Mesenteric fat pad (tissue), 1 donor: ENCODE measurements at places on chromosomes 5 and 9. TPM values are rescaled to one million over a fixed set of nuclear protein-coding genes. Genes with fewer than 3 reads are reported as not detected.

FGF10 gene
- 24.0 TPM for total RNA-seq

GABBR2 gene
- not detected for total RNA-seq

SLC6A3 gene
- total RNA-seq = not detected

DNA sequence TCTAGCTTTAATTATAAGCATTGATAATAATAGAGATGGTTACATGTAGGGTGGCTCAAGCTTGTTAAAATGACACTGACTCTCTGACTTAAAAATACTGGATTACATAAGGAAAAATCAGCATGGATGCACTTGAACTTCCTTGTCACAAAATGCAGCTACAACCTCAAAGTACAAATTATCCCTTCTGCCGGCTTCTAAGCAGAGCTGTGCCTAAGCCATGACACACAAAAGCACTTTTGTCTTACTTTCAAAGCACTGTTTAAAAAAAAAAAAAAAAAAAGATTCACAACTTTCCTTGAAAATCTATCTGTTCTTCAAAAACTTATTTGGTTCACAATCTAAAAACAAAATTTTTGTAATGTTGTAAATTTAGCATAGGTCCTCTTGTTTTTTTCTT is 36.4 kb upstream of the ZFAND5 start:
- DNase-seq = no peak

DNA sequence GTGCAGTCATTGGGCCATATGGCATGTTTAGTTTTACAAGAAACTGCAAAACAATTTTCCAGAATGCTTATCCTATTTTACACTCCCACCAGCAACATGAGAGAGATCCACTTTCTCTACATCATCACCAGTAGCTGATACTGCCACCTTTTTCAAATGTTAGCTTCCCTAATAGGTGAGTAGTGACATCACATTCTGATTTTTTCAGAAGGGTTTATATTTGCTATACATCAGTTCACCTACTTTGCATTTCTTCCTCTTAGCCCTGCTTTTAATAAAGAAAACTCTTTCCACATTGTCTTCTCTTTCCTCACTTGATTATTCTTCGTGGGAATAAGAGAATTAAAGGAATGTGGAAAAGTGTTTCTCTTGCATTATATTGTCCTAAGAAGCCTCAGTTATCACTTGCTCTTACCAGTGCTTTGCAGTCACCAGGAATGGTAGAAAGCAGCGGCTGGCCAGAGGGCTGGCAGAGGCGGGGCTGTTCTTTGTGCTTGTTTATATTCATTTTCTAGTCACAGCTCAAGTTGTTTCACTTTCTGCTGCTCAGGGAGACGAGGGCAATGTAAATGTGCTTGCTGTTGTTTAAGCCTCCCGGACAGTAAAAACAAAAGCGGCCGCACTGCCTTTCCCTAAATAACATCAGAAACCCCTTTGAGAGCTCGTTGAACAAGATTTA is 164.8 kb downstream of the HSD17B3 start:
- DNase-seq = no peak

DNA sequence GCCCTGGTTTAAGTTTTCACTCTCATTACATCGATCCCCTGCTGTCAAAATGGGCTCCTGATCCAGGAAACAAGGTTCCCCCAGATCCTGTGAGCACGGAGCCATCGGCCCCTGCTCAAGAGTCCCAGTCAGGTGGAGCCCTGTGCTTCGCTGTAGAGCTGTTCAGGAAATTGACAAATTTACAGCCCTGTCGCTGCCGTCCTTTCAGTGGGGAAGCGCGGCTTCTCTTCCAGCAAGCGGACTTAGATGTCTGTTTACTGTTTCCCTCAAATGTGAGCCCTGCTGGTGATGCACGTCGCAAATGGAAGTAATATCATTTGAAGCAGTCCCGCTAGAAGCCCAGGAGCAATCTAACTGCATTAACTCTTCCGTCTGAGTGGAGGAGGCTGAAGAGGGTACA is 760.9 kb upstream of the WWC1 start:
- no peak for DNase-seq

DNA sequence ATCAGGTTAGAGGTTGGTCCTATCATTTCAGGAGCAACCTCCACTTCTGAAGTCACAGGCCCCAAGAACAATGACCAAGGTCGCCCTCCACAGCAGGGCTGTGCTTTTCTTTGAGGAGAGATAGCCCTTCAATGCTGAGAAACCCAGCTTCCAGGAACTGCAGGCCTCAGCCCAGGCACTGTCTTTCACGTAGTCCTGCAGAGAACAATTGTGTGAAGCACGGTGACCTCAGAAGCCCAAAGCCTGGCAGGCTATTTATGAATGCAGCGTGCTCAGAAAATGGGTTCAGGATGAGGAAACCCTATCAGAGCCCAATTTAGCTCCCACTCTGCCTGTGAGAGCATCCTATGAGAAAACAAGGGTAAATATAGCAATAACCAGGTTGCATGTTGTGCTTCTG is 388.3 kb downstream of the PLK2 start:
- DNase-seq = no peak

GRCh38 chr9:72955571-72955970 is 2.7 kb upstream of the ALDH1A1 start:
- DNase-seq = no peak

GRCh38 chr9:37037503-37038301 is 3.6 kb upstream of the PAX5 start:
- no peak for DNase-seq

DNA sequence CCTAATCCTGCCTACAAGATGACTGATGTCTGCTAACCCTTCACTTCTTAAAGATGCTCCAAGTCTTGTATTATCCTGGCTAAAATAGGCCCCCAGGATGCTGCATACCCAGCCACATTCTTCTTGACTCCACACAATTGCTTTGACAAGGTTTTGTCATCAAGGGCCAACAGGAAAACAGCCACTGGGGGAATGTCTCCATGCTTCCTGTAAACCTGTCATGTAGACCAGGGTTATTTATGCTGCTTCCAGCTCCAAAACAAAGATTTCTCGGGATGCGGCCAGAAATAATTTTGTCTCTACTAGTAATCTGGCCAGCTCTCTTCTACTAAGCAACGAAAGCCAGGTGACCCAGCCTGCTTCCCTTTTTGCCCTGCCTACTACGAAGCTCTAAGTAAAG is 53.8 kb downstream of the SHB start:
- DNase-seq = no peak
